Hypothalamus (tissue), 51 donors: ENCODE measurements at places on chromosomes 1 and 21.

DNA sequence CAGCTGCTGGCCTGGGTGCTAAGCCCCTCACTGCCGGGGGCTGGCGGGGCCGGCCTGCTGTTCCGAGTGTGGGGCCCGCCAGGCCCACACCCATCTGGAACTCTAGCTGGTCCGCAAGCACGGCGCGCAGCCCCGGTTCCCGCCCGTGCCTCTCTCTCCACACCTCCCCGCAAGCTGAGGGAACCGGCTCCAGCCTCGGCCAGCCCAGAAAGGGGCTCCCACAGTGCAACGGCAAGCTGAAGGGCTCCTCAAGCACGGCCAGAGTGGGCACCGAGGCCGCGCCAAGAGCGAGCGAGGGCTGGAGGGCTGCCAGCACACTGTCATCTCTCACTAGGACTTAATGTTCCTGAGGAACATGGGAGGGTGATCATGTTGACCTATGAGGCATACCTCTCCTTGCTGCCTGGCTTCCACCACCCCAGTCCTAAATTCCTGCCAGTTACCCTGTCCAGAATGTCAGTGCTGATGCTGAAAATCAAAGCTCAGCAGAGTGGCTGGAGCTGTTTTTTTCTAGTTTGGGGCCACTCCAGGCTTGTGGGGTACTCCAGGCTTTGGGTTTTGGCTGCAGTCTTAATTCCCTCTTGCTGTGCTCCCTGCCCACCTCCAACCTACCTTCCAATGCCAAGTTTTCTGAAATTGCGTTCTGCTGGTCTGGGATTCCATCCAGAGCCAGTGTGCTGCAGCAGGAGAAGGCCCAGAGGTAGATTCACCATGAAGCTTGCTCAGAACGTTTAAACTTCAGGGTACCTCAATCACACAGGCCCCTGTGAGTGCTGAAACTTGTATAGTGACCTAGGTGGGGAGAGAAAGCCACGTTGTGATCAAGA is 44.2 kb upstream of the LPGAT1 start:
- DNase-seq = no peak

DNA sequence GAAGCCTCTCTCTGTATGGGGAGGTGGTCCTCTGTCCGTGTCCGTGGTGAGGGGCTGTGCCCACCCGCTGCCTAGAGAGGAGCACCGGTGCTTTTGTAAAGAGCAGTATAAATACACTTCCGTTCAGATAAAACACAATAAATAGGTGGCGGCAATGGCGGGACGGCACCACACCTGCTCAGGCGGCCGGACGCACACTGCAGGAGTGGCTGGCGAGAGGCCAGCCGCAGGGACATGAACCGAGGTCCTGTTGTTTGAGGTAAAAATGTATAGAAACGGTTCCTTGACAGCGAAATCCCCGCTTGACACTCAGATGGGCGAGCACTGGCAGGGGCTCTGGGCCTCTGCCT is 40.8 kb downstream of the KRTAP10-1 start:
- DNase-seq = no peak

DNA sequence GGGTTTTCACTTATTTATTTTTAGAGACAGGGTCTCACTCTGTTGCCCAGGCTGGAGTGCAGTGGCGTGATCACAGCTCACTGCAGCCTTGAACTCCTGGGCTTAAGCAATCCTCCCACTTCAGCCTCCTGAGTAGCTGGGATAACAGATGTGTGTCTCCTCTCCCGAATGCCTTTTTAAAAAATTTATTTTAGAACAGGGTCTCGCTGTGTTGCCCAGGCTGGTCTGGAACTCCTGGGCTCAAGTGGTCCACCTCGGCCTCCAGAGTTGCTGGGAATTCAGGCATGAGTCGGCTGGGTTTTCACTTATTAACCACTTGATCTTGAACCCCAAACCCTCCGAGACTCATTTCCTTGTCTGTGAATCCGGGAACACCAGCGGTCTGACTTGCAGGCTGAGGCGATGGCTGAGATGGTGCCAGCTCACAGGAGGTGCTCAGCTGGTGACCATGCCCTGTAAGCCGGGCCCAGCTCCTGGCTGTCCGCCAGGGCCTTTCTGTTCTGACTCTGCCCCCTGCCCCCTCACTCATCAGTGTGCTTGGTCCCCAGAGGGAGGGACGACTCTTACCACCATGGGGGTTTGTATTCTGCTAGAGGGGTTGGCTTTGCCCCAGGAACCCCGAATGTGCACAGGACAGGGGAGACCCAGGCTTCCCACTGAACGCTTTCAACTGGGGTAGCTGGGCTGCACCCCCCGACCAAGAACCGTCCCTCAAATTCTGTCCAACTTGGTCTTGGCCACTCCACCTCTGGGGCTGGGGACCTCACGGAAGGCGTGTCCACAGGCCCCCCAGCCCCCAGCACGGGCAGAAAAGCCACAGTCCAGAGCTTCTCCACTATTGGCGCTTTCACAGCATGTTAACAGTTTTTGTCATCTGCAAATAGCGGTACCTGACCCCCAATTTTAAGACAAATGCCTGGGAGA is 22.5 kb downstream of the MMEL1 start:
- peak; percentile 30 for DNase-seq

- no peak for DNase-seq
These were observed 21.1 kb upstream of the VTCN1 start for GRCh38 chr1:117231748-117232373.

DNA sequence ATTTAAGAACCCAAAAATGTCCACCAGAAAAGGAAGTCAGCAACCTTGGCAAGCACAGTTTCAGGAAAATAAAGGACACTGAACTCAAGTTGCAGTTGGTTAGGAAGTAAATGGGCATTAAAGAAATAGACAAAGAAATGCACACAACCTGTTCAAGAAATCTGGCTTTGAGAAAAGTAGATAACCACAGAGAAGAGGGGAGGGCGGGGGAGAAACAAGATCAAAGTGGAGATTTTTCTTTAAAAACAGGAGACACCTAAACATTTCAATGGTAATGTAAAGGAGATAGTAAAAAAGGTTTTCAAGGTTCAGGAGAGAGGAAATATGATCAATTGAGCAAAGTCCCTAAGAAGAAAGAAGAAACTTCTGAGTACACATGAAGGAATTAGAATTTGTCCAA is 29.1 kb downstream of the SYDE2 start:
- no peak for DNase-seq

GRCh38 chr1:17293681-17294425 is 14.1 kb upstream of the PADI4 start:
- no peak for DNase-seq
